Pulmonary artery endothelial cell (primary cell): ENCODE measurements at places on chromosomes 13 and 19.

DNA sequence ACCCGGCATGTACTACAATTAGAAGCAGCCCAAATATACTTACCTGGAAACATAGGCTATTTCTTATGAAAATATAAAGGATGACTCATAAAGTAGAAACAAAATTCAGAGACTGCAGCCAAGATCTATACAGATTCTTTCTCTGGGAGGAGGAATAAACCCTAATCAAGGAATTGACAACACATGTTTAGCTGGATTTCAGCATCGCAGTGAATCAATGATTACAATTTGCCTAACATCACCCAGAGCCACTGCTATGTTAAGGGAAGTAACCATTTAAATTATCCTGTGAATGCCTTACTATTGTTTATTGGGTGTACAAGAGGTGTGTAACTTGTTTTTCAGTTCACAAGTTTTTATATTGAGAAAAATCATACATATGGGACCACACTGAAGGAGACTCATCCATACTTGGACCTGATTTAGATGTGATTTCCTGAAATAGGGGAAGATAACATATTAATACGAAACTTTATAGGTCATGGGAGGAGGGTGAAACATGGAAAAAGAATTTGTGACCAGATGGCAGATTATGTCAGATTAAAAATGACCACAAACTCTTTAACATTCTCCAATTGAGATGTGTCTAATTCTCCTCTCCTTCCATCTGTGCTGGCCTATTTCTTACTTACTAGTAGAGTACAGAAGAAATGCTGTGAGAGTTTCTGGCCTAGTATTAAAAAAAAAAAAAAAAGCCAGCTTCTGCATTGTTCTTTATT lies 1168.4 kb downstream of the SLITRK1 start:
- no peak for DNase-seq

GRCh38 chr19:54937926-54938325 lies 9.4 kb downstream of the NLRP7 start:
- no peak for DNase-seq

GRCh38 chr13:33193428-33193974 lies 92.1 kb downstream of the STARD13 start:
- no peak for DNase-seq

GRCh38 chr19:41537789-41538188 lies 38.2 kb upstream of the CEACAM21 start:
- no peak for DNase-seq

DNA sequence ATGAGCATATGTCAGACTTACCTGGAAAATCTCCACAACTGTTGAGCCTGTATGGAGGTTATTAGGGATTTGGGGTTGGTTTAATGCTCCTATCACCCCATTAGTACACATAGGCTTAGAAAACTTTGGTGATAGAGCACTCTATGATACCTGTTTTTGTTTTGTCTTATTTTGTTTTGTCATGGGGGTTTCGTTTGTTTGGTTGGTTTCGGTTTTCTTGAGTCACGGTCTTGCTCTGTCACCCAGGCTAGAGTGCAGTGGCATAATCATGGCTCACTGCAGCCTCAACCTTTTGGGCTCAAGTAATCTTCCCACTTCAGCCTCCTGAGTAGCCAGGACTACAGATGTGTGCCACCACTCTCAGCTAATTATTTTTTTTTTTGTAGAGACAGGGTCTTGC lies 70.0 kb downstream of the MZT1 start:
- DNase-seq: no peak

DNA sequence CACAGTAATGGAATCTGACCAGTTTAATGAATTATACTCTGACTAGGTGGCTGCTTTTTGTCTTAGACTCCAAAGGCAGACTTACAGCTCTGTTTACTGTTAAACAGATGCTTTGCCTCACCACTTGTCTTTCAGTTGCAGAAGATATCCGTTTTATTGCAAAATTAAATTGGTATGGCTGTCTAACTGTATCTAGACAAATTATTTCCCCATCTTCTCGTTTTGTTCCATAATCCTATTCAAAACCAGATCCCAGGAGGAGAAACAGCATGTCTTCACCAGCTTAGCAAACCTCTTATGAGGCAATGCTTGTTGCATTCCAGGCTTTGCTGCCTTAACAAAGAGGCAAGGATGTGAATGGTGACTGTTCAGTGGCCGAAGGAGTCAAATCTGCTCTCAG lies 215.6 kb downstream of the TDRD3 start:
- DNase-seq: no peak

- DNase-seq: no peak
Measured at GRCh38 chr19:17623224-17623935, 64.8 kb downstream of the UNC13A start.

GRCh38 chr19:42360787-42361544 lies 29.1 kb downstream of the CNFN start:
- no peak for DNase-seq

DNA sequence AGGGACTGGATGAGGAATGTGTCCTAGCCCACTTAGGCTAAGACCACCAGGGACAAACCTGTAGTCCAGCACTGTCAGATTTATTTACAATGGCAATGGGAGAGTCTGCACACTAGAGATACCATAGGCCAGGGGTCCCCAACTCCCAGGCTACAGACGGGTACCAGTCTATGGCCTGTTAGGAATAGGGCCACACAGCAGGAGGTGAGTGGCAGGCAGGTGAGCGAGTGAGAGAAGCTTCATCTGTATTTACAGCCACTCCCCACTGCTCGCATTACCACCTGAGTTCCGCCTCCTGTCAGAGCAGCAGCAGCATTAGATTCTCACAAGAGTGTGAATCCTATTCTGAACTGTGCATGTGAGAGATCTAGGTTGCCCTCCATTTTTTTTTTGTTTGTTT lies 2.4 kb downstream of the THAP8 start:
- DNase-seq: no peak

DNA sequence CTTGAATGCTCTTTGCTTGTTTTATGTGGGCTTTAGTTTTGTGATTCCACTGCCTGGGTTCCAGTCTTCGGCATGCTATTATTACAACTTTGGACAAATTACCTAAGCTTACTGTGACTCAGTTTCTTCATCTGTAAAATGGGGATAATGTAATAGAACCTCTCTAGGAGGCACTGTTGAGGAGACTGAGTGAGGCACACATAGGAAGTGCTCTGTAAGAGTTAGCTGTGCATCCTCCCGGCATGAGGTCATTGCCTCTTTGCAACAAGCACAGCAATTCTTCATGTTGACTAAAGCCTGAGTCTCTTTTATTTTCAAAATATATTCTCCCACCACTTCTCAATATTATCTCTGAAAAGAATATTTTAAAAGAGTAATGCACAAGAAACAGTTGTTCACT lies 227.4 kb downstream of the DLEU7 start:
- DNase-seq: no peak

- DNase-seq: no peak
Measured at GRCh38 chr13:78060966-78061365, 142.3 kb upstream of the EDNRB start.

GRCh38 chr19:23203841-23204344 lies 46.3 kb downstream of the ZNF724 start:
- DNase-seq: no peak

DNA sequence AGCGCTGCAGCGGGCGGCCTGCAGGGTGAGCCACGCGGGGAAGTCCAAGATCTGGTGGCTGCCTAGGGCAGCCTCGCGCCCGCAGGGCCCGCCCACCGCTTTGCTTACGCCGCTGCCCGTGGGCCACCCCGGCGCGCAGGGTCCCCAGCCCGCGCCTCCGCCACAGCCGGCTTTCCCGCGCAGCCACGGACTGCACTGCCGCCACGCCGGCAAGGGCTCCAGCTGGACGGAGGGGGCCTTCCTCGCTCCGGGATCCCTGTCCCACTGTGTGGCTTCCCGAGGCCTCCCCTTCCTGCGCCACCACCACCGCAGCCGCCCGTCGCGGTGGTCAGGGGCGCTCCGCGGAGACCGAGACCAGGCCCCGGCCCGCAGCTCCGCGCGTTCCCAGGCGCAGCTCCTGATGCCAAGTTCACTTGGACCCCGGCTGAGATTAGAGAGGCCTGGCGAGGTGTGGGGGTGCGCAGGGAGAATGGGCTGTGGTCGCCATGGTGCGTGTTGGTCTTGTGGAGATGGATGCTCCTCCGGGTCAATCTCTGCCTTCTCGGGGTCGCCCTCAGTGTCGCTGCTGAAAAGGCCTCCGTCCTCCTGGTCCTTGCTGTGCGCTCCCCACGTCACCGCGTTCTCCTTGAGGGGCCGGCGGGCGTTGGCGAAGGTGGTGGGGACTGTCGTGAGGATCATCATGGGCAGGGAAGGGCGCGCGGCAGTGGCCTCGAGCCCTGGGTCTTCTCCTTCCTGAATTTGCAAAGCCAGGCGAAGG lies 17.9 kb upstream of the RNF17 start:
- no peak for DNase-seq
